K562 (cell line): ENCODE measurements at places on chromosomes 3 and 15.

- DNase-seq: no peak
These were observed 21.1 kb upstream of the GP9 start for GRCh38 chr3:129039271-129040038.

DNA sequence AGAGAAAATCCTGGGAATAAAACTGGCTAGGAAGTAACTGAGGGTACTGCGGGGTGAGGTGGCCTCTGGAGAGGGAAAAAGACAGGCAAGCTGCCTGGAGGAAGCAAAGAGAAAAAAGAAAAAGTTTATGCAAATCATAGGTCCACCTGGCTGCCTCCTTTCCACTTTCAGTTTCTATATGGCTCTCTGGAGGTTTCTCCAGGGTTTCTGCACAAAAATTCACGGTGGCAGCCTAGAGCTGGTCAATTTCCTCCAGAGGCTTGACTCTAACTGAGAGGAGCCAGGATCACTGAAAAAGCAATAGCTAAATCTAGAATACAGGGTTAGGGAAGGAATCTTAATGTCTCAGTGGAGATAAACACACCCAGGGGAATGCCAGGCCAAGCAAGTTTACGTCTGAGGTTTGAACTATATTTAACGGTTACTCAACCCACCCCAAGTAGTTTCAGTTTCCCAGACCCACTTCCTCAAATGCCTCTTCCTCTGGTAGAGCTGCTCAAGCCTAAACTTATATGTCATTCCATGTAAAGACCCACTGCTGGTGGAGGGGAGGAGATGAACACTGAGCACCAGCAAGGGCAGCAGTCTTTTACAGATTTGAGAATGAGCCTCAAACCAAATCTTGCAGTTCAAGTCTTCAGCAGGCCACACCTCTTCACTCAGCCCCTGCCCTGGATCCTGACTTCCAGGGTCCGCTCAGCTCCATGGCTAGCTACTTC lies 5.7 kb downstream of the LYSMD2 start:
- DNase-seq: no peak

- no peak for DNase-seq
These were observed 19.0 kb upstream of the FANCD2 start for GRCh38 chr3:10007126-10007782.

- DNase-seq: no peak
These were observed 4.2 kb downstream of the STOML1 start for GRCh38 chr15:73987681-73988444.

GRCh38 chr15:78991476-78991875 lies 46.6 kb upstream of the CTSH start:
- DNase-seq: no peak

DNA sequence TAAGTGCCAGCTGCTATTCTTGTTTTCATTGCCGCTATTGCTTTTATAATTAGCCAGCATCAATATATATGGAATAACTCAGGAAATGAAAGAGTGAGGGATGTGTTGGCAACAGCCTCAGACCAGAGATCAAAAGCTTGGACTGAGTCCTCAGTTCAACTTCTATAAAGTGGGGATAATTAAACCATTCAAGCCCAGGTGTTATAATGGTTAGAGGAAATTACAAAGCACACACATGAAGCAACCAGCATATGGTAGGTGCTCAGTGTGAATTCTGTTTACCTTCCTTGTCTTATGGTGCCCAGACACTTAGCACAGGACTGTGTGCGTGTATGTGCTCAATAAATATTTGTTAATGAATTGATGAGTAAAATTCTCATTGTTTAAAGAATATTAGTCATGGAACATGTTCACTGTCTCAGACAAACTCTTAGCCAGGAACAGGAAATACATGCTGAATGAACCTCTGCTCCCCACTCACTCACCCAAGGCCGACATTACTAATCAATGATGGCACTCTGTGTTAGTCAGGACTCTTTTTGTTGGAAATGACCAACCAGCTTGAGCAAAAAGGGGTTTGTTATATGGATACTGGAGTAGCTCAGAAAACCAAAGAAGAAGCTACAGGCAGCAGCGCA lies 16.7 kb upstream of the CCDC174 start:
- no peak for DNase-seq

GRCh38 chr3:56610669-56611335 lies 53.8 kb downstream of the CCDC66 start:
- no peak for DNase-seq

- no peak for DNase-seq
These were observed 208.7 kb upstream of the ROBO1 start for GRCh38 chr3:79976466-79976865.

- DNase-seq: no peak
These were observed 1.6 kb upstream of the PCSK6 start for GRCh38 chr15:101490922-101491733.

- DNase-seq: no peak
These were observed 45.0 kb downstream of the THBS1 start for GRCh38 chr15:39625856-39626255.

GRCh38 chr3:169836078-169836941 lies 23.6 kb upstream of the LRRC34 start:
- DNase-seq: no peak

DNA sequence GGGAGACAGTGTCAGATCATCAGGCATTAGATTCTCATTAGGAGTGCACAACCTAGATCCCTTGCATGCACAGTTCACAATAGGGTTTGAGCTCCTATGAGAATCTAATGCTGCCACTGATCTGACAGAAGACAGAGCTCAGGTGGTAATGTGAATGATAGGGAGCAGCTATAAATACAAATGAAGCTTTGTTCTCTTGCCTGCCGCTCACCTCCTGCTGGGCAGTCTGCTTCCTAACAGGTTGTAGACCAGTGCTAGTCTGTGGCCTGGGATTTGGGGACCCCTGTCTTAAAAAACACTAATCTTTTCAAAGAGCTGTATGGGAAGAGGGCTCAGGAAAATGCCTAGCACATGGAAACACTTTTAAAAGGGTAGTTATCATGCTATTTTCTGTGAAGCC lies 50.9 kb upstream of the PARP14 start:
- no peak for DNase-seq

DNA sequence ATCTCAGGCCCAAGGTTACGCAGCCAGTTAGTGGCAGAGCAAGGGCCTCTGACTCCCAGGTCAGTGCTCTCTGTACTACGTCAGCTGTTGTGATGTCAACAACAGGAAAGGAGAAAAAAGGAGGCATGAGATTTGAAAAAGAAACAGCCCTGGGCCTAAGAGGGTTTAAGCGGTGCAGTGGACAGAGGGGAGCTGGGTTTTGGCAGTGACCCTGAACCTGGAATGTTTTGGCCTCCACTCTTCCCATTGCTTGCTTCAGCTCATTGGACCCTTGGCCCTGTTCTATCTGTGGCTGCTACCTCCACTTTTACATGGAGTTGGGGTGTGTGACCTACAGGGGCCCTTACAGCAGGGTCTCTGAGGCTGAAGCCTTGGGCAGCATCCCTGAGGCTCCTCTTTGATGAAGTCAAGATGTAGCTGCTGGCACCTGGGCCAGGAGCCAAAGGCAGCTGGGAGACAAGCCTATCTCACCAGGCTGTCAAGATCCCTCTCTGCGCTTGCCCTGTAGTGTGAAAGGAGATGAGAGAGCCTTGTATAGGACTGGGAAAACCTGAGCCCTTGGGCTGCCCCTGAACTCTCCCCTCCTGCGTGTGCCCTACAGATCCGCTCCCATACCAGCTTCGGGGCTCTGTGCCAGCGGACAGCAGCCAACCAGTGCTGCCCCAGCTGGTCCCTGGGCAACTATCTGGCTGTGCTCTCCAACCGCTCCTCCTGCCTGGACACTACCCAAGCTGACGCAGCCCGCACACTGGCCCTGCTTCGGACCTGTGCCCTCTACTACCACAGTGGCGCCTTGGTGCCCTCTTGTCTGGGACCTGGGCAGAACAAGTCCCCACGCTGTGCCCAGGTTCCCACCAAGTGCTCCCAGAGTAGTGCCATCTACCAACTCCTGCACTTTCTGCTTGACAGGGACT lies 8.7 kb downstream of the DISP2 start:
- DNase-seq: no peak

DNA sequence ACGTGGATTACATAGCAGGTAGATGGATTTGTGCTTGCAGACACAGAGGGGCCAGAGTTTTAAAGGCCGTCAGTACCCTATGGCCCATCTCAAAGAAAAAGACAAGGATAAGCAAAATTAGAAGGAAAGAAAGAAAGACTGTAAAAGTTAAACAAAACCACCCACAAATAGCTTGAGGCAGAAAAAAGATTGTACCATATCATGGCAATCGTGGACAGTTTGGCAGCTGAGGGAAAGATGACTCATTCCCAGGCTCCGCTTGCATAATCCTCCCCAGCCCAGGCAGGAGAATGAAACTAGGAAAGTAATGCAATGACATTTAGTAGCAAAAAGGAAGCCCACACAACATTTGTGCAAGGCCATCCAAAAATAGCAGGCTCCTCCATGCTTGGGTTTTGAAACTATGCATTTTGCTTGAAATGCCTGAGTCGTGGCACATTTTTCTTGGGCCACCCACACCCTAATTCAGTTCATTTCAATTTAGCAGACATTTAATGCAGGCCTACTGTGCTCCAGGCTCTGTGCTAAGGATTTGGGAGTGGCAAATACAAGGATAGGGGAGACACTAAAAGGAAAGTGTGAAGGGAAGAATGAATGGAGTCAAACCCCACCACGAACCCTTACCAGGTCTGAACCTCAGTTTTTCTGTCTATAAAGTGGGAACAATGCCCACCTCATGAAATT lies 40.9 kb upstream of the SMAD3 start:
- DNase-seq: peak; percentile 63

DNA sequence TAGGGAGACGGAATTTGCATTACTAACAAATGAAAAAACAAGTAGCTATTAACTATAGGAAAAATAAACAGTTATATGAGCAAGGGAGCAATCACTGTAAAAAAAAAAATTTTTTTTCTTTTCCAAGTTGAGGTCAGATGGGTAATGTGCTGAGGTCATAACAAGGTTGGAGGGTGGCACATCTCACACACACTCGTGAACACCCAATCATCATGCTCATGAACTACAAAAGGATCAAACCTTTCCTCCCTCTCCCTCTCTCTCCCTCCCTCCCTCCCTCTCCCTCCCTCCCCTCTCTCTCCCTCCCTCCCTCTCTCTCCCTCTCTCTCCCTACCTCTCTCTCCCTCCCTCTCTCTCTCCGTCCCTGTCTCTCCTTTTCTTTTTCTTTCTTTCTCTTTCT lies 97.9 kb upstream of the CGNL1 start:
- DNase-seq: no peak

- DNase-seq: no peak
These were observed 502.6 kb downstream of the FGF12 start for GRCh38 chr3:192224634-192225155.

GRCh38 chr3:141660614-141660947 lies 77.5 kb upstream of the RNF7 start:
- DNase-seq: no peak

DNA sequence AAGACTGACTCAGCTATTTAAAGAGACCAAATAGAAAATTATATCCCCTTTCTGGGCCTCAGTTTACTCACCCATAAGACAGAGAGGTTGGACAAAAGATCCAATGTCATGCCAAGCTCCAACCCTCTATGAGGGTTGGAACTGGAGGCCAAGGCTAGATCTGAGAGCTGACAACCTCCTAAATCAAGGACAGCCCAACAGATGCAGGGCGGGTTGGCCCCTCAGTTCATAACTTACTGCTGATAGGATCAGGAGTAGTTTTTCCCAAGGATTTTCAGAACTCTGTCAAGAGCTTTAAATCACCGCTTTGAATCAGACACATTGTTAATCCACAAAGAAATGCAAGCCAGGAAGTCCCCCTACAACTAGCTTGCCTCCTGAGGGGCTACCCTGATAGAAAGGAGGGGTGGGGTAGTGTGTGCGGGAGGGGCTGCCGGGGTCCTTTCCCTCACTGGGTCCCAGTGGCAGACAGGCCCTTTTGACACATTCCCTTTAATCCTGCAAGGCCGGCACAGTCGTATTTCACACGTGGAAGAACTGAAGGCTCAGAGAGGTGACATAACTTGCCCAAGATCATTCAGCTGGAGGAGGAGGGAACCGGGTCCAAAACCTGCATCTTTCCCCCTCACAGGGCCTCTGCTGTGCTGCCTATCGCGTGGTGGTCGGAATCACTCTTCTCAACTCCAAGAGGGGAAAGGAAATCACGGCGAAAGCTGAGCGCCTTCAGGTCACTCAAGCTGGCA lies 21.4 kb downstream of the BMF start:
- DNase-seq: no peak

DNA sequence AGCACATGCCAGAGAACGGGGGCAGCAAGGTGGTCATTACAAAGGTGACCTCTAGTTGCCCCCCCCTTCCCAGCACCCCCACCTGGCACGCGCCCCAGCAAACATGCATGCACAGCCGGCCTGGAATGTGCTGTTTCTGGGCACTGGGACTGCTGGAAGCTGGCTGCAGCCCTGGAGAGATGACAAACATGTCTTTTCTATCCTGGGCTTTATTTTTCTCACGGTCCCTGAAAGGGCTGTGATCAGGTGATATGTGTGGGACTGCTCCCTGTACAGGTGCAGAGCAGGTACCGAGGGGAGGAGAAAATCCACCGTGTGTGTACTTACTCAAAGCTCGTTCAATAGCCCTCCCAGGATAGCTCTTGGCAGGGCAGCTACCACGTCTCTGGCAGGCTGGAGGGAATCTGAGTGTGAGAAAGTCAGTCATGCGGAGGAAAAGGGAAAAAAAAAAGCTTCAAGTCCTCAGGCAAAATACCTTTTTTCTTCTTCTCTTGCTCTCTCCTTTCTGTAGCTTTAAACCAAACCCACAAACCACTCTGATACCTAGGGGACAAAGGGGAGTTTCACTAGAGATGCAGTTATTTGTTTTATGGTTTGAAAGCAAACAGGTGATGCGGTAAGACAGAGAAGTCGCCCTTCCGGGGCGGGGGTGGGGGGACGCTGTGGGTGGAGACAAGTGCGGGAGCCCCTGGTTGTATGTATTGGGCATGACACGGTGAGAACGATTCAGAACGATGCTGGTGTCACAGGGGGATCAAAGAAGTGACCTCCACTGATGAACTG lies 5.0 kb upstream of the HES1 start:
- no peak for DNase-seq

DNA sequence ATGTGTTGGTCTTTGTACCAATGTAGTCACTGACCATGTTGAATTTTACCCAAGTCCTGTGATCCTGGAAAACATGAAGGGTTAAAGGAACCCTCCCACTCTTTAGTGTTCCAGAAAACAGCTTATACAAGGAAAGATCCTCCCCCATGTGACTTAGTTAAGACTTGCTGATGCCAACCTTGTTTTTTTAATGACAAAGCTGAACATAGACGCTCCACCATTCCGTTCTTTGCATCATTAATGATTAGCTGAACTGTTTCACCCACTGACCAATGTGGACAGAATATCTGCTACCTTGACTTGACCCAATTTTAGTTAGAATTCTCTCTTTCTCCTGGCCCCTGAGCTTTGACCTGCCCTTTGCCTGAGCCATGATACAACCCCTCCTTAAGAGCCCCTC lies 3.5 kb upstream of the WDR72 start:
- DNase-seq: no peak

GRCh38 chr3:148763156-148763680 lies 64.4 kb upstream of the CPB1 start:
- no peak for DNase-seq
